Activated CD4-positive, alpha-beta T cell treated with anti-CD3 and anti-CD28 coated beads for 36 hours (primary cell): ENCODE measurements at places on chromosomes 4 and X. TPM values are rescaled to one million over a fixed set of nuclear protein-coding genes. Genes with fewer than 3 reads are reported as not detected.

DNA sequence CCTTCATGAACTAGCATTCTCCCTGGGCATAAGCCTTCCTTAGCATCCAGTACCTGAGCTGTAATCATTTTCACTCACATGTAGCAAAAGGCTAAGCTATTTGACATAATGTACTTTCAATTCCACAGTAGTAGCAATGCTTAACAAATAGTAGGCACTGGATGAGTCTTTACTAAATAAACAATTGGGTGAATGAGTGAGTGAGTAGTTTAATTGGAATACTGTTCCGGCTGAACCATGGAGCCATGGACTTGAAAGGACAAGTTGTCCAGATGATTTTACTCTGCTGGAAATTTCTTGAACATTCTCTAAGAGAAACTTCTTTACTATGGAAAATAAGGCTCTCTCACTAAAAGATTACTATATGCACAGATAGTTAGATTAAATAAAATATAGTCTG lies 159.3 kb downstream of the FAM47B start:
- no peak overlapping the region for H3K27ac ChIP-seq
- DNase-seq = no peak
- H3K27me3 ChIP-seq = no peaks in the 10 kb centered on the region

DNA sequence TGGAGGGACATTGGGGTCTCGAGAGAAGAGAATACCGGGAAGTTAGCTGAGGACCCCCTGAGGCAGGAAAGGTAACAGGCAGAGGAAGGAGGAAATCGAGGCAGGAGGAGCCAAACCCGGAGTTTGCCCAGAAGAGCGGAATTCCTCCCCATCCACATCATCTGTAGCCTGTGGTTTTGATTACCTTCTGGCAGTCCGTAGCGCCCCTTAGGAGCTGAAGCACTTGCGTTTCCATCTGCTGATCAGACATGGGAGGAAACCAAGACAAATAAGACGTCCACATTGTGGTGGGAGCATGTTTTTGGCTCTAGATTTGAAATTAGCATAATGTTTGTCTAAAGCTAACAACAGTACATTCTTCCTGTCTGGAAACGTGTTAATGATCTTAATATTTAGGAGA lies 26.8 kb upstream of the HMX1 start:
- H3K4me3 ChIP-seq = no peak overlapping the region
- H3K36me3 ChIP-seq = no peaks in the 10 kb centered on the region
- no peak overlapping the region for H3K27ac ChIP-seq
- H3K4me1 ChIP-seq = no peaks in the 10 kb centered on the region

- no peak overlapping the region for H3K4me3 ChIP-seq
- DNase-seq = no peak
- H3K36me3 ChIP-seq = no peaks in the 10 kb centered on the region
- H3K27ac ChIP-seq = no peak overlapping the region
- no peaks in the 10 kb centered on the region for H3K27me3 ChIP-seq
Measured at GRCh38 chr4:110134269-110134869, 64.0 kb downstream of the ELOVL6 start.

DNA sequence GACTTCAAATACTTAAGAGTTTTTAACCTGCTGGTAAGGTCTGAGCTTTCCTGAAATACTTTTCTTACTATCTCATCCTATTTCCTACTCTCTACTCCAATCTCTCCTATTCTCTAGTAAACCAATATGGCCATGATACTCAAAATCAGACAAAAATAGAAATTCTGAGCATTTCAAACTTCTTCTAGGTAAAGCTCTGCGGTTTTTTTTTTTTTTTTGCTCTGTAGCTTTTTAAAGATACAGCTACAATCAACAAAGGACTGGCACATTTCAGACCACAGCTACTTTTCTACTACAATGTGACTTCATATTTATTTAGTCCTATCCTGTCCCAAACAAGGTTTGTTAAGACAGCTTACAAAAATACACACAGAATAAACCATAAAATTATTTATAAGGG lies 31.1 kb downstream of the MAML3 start:
- no peak for DNase-seq
- H3K27me3 ChIP-seq = peaks cover 2% of the 10 kb centered on the region
- H3K4me3 ChIP-seq = no peak overlapping the region

DNA sequence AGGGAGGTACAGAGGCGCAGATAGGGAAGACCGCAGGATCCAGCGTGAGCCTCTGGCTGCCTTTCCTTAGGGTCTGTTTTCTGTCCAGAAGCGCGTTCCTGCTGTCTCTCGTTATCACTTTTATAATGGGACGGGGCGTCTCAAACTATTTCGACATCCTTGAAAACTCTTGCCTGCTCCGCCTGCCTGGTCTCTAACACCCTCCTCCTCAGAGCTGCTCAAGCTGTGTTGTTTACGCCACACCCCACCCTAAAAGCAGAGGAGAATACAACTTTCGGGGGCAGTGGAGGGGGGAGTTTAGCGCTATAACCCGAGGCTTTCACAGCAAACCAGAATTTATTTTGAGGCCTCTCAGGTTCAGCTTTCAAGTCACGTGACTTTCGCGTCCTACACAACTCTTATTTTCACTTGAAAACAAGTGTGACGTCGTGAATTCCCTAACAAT lies 646 bp upstream of the FAM3A start:
- H3K36me3 ChIP-seq = peaks cover 8% of the 10 kb centered on the region
- no peaks in the 10 kb centered on the region for H3K27me3 ChIP-seq
- peak overlapping the region; percentile 81 for H3K4me3 ChIP-seq

The PABPC4L gene
- total RNA-seq = not detected
